ENCODE measurements at places on chromosomes 12 and 14. TPM values are rescaled to one million over a fixed set of nuclear protein-coding genes. Genes with fewer than 3 reads are reported as not detected.

GRCh38 chr12:53811606-53812005 lies 59.8 kb upstream of the CISTR start:
- no peak overlapping the region for H3K4me3 ChIP-seq
- peaks cover 22% of the 10 kb centered on the region for H3K27me3 ChIP-seq
- no peaks in the 10 kb centered on the region for H3K4me1 ChIP-seq
- H3K27ac ChIP-seq = no peak overlapping the region

DNA sequence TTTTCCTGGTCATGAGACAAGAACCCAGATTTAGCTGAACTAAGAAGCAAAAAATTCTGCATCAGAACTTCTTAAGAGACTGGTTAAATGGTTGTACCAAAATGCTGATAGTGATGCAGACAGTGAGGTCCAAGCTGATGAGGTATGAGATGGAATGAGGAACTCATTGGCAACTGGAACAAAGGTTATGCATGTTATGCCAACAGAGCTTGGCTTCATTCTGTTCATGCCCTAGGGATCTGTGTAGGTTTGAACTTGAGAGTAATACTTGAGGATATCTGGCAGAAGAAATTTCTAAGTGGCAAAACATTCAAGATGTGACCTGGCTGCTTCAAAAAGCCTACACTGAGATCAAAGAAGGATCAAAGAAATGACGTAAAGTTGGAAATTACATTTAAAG lies 398.0 kb downstream of the FSCB start:
- no peaks in the 10 kb centered on the region for H3K36me3 ChIP-seq
- H3K4me1 ChIP-seq = no peaks in the 10 kb centered on the region
- no peak for DNase-seq
- no peak overlapping the region for H3K4me3 ChIP-seq
- H3K27me3 ChIP-seq = no peaks in the 10 kb centered on the region

DNA sequence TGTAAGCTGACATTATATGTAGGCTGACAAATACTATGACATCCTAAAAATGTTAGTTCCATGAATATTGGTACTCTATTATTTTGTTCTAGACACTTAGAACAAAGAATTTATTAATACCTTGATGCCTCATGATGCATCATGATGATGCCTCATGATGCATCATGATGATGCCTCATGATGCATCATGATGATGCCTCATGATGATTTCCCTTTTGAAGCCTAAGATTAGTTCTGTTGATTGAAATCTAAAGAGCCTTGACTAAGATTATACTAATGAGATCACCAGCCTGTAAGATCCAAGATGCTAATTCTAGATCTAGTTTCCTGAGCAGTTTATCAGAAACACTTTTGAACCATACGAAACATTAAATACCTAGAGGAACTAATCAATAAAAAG lies 4.6 kb upstream of the CEP128 start:
- H3K4me1 ChIP-seq = peaks cover 12% of the 10 kb centered on the region
- DNase-seq = no peak
- H3K4me3 ChIP-seq = no peak overlapping the region
- H3K36me3 ChIP-seq = peaks cover 5% of the 10 kb centered on the region
- H3K27me3 ChIP-seq = peaks cover 18% of the 10 kb centered on the region

DNA sequence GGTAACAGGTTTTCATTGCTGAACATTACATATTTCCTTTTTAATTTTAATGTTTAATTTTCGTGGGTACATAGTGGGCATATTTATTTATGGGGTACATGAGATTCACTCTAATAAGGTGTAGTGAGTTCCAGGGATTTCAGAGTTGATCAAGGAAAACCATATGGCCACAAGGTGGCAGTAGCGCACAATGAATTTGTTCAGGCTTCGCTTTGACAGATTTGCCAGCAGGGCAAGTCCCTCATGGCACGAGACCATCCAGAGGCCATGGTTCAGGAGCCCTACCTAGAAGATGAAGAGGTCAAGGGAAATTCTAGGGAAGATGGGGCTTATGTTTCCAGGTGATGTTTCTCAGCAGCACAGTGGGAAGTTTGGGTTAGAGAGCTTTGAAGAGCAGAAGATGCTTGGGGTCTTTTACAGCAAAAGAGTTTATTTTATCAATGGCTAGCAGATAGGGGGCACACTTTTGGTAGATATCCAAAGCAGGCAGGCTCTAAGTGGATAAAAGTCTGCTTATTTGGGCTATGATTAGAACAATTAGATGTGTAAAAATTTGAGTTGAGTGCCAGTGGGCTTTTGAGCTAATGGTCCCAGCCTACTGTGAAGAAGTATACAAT lies 1004.4 kb downstream of the AACS start:
- H3K36me3 ChIP-seq = no peaks in the 10 kb centered on the region
- H3K4me3 ChIP-seq = no peak overlapping the region
- no peak overlapping the region for H3K27ac ChIP-seq
- DNase-seq = peak; percentile 36

Gene KRT78
- not detected for total RNA-seq

DNA sequence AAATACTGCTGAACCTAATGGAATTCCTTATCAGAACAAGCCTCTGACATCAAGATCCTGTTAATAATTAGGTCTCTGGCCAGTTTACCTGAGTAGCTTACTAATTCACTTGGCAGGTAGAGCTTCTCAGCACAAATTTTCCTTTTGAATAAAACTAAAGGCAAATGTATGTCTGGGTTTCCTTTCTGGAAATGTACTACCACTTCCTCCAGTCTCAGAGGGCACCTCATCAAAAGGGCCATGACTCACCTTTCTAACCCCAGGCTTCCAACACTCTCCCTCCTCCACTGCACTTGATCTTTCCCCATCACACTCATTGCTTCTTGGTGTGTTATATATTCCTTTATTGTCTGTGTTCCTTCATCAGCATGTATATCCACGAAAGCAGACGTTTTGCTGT lies 90.5 kb downstream of the SLC2A13 start:
- no peak overlapping the region for H3K4me3 ChIP-seq
- no peak overlapping the region for H3K27ac ChIP-seq
- H3K4me1 ChIP-seq = peaks cover 15% of the 10 kb centered on the region
- no peaks in the 10 kb centered on the region for H3K27me3 ChIP-seq
- H3K36me3 ChIP-seq = peaks cover 2% of the 10 kb centered on the region

- peaks cover 8% of the 10 kb centered on the region for H3K4me1 ChIP-seq
- no peak for DNase-seq
- H3K4me3 ChIP-seq = no peak overlapping the region
- H3K36me3 ChIP-seq = no peaks in the 10 kb centered on the region
These were observed 190.3 kb upstream of the CRY1 start for GRCh38 chr12:107283652-107284051.

Measured in activated naive CD8-positive, alpha-beta T cell treated with anti-CD3 and anti-CD28 coated beads, Interleukin-2, amount 10 ng/mL, durations not matched to agents 7 days and 5 days (primary cell).